GF-D8 (cell line): ENCODE measurements at places on chromosomes 4 and X.
A peak's percentile ranks its signal among the peaks of the same experiment; 100 is the strongest.

GRCh38 chr4:10186228-10187214 lies 69.9 kb upstream of the WDR1 start:
- no peak for DNase-seq

- no peak for DNase-seq
Observed at GRCh38 chr4:42871261-42871660, 21.3 kb upstream of the GRXCR1 start.

DNA sequence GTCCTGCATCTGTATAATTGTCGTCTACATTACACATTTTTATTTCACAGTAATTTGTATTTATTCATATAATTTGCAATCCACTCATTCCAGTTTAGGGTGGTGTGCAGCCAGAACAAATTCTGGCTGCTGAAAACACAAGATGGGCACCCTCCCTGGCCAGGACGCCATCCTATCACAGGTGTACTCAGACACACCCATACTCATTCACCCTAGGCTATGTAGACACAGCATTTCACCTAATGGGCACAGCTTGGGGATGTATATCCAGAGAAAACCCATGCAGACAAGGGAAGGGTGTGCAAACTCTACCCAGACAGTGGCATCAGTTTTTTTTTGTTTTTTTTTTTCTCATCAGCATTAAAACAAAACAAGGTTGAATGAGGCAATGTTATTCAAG lies 73.1 kb downstream of the HMGB2 start:
- DNase-seq, result no peak

- no peak for DNase-seq
Observed at GRCh38 chr4:54540931-54541330, 116.8 kb upstream of the KIT start.

GRCh38 chr4:184267673-184268583 lies 50.3 kb upstream of the ENPP6 start:
- no peak for DNase-seq

- no peak for DNase-seq
Observed at GRCh38 chr4:177285953-177286352, 23.7 kb upstream of the NEIL3 start.

DNA sequence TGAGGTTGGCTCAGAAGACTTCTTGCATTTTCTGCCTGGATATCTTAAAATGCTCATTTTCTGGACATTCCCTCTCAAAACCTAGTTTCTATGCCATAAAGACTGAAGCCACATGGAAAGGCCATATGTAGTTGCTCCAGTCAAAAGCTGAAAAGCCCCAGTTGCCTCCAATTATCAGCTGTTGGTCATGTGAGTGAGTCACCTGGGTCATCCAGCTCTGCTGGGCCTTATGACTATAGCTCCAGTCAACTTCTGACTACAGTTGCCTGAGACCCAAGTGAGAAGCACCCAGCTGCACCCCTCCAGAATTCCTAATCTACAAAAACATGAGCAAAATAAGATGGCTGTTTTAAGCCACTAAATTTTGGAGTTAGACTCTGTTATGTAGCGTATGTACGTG lies 41.9 kb downstream of the HELQ start:
- no peak for DNase-seq

DNA sequence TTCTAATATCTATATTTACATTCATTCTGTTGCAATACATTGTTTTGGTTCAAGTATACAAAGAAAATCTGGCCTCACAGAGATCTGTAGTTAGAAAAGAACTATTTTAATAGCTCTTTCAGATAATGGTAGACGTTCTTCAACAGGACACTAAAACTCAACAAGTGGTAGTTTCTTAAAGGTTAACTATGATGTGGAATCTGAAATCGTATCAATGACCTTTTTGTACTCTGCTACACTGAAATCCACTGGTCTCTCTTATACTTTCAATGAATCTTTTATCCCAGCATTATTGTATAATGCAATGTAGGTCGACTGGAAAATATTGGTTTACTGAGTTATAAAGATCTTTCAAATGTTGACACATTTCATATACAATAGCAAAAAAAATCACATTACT lies 12.7 kb downstream of the TMEM185A start:
- no peak for DNase-seq

DNA sequence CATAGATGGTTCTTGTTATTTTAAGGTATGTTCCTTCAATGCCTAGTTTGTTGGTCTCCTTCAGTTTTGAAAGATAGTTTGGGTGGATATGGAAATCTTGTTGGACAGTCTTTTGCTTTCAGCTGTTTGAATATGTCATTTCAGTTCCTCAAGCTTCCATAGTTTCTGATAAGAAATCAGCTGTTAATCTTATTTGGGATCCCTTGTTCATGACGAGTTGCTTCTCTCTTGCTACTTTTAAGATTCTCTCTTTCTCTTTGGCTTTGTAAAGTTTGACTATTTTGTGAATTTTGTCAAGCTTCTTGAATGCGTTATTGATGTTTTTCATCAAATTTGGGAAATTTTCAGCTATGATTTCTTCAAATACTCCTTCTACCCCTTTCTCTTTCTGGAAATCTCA lies 129.5 kb downstream of the GNL3L start:
- no peak for DNase-seq

GRCh38 chr4:123750044-123750443 lies 353.4 kb downstream of the SPRY1 start:
- no peak for DNase-seq

DNA sequence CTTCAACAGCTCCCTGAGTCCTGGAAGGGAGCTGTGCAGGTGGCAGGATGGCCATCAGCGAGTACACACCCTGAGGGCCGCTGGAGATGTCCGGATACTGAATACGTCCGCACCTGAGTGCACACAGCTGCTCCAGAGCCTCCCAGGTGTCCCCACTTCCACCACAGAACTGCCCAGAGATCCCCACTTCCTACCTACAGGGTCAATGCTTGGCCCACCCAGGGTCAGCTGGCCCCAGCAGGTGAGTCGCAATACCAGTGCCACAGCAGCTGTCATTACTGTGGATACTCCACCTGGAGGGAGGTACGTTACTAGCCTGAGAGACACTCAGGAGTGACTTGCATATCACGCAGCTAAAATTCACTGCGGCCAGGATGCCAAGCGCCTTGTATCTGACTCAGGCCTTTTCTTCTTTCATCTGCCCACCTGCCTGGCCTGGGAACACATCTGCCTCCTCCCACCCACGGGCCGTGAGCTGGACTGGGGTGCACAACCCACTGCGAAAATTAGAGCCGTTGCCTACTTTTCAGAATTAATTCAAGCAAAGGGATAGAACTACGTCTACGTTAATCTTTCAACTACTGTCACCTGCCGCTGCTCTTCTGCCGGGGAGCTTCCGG lies 9.4 kb downstream of the C4orf50 start:
- DNase-seq, result no peak

DNA sequence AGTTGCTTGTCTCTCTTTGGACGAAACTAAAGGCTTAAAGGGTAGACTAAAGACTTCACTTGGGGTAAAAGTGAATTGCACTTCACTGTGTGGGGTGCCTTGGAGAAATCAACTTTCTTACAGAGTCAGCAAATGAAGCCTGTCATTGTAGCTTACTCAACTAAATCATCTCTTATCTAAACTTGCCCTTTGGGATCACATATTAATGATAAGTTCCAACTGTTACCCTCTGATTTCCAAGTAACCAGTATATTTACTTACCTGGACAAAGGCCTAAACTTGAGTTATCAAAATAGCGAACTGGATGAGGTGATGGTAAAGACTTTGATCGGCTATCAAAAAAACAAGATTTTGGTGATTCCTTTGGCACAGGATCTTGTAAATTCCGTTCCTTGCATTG lies 8.9 kb upstream of the BDH2 start:
- DNase-seq, result no peak

GRCh38 chr4:40990236-40990898 lies 224.0 kb downstream of the APBB2 start:
- DNase-seq, result no peak

GRCh38 chrX:39665830-39666518 lies 431.8 kb downstream of the BCOR start:
- DNase-seq, result no peak

DNA sequence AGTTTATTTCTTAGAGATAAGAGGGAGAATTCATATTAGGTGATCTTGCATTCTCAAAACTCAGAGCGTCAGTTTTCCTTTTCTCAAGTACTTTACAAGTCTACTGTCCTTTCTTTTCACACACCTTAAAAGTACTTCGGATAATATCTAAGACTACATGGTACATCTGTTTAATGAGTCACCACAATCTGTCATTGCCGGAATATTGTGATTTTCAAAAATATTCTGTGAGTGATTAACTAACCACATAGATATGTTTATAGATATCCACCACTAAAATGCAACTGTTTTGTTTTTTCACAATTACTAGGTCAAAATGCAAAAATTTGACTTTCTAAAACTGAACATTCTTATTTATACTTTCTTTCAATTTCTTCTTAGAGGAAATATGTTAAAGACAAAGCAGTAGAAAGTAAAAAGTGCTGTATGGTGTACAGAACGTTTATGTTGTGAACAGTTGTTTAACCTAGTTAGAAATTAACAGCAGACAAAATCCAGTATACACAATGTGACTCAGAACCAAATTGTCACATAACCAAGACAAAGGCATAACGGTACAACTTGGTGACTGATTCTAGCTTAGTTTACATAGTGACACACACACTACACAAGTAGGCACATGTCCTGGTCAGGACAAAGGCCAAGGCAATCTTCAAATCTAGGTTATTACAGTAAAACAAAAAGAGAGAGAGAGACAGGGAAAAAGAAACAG lies 482.9 kb downstream of the NAF1 start:
- no peak for DNase-seq

GRCh38 chr4:99323756-99324155 lies 2.6 kb upstream of the ADH1B start:
- DNase-seq, result no peak

- no peak for DNase-seq
Observed at GRCh38 chr4:8703401-8703696, 110.8 kb downstream of the CPZ start.

DNA sequence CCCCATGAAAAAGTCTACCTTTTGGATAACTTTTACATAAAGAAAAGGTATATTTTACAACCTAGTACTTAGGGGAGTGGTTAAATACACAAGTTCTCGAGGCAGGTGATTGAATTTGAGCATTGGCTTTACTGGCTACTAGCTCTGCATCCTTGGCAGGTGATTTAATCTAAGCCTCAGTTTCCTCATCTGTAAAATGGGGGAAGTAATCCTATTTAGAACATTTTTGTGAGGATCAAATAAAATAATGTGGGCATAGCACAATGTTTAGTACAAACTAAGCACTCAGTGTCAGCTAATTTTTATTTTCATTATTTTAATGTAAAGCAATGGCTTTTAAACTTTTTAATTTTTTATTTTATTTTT lies 102.9 kb downstream of the CEP135 start:
- DNase-seq, result no peak

- DNase-seq, result no peak
Observed at GRCh38 chr4:183589461-183590099, 69.4 kb downstream of the RWDD4 start.

DNA sequence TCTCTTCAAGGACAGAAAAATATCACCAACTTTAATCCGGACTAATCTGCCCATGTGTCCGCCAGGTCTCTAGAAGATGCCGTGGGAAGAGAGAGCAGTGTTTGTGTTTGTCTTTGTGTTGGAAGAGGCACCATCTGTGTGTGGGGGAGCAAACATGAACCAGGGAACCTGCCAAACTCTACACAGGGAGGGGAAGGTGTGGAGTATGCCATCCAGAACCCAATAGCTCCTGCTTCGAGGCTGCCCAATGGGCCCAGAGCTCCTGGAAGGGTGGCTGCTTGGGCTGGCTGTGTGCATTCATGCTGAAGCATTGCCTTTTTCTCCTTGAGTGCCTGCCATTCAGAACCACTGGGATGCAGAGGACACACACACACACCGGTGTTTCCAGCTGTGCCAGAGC lies 536.2 kb downstream of the MID1IP1 start:
- no peak for DNase-seq

DNA sequence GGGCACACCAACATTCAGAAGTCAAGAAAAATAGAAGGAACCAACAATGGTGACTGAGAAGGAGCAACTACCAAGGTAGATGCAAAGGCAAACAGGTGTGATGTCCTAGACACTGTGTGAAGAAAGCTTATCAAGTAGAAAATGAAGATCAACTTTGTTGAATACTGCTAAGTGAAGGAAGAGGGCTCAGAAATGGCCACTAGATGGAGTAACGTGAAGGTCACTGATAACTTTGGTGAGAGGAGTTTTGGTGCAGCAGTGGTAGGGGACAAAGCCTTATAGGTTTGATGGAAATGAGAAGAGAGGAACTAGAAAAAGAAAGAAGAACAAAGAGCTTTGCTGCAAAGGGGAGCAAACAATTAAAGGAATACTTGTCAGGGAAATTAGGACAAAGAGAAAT lies 23.5 kb downstream of the OTC start:
- DNase-seq, result no peak

DNA sequence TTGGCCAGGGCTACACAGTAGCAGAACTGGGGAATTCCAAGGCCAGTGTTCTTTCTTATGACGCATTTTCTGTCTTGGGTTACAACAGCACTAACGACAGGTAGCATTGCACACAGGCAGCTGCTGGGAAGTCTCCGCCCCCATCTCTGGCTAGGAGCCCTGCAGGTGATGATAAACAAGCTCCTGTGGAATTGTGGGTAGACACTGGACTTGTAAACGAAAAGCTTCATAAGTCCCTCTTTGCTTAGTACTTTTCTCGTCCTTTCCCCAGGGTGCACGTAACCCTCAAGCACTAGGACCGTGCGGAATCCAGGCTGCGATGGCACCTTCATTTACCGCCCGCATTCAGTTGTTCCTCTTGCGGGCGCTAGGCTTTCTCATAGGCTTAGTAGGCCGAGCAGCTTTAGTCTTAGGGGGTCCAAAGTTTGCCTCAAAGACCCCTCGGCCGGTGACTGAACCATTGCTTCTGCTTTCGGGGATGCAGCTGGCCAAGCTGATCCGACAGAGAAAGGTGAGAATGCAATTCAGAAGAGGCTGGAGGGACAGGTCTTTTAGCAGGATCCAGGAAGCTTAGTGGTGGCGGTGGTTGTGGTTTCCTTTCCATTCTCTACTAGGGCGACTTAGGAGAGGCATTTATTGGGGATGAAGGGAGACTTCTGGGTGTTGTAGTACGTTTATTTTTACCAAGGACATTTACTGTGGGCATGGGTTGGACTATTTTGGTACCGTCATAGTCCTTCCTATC lies at the start of gene FAAH2:
Gene FAAH2, plus strand, starts transcription at position 200 of the 745 bp plus-strand sequence. Its CDS starts 120 bp downstream, at position 320.
- DNase-seq, result no peak

- DNase-seq, result no peak
Observed at GRCh38 chr4:23903859-23904438, 14.1 kb upstream of the PPARGC1A start.

- DNase-seq, result peak; percentile 13
Observed at GRCh38 chr4:1351854-1352566, 5.0 kb downstream of the UVSSA start.

GRCh38 chr4:86338521-86338920 lies 21.3 kb downstream of the MAPK10 start:
- DNase-seq, result no peak

GRCh38 chr4:4853371-4853823 lies 6.1 kb upstream of the MSX1 start:
- no peak for DNase-seq

DNA sequence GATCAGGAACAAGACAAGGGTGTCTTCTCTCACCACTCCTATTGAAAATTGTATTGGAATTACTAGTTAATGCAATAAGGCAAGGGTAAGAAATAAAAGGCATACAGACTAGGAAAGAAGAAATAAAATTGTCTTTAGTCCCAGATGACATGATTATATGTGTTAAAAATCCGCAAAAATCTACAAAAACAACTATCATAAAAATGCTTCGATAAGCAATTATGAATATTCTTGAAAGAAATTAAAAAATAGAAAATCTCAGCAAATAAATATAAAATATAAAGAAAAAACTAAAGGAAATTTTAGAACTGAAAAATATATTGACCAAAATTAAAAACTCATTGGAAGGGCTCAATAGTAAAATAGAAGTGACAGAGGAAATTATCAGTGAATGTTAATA lies 243.3 kb downstream of the ZNF674 start:
- DNase-seq, result no peak
